ENCODE measurements at places on chromosomes 12 and 14. TPM values are rescaled to one million over a fixed set of nuclear protein-coding genes. Genes with fewer than 3 reads are reported as not detected.

Gene POTEG
- not detected for total RNA-seq

Gene TSPAN11
- 9.5 TPM for total RNA-seq

Gene MYF6
- total RNA-seq, result not detected

Gene LYSET
- 9.1 TPM for total RNA-seq

Gene BHLHE41
- 4.3 TPM for total RNA-seq

Gene PCED1B
- 2.4 TPM for total RNA-seq

Gene C12orf54
- 1.2 TPM for total RNA-seq

Gene HPD
- total RNA-seq, result not detected

GRCh38 chr14:79098324-79098723, 928.2 kb downstream of the NRXN3 start:
- DNase-seq, result no peak

DNA sequence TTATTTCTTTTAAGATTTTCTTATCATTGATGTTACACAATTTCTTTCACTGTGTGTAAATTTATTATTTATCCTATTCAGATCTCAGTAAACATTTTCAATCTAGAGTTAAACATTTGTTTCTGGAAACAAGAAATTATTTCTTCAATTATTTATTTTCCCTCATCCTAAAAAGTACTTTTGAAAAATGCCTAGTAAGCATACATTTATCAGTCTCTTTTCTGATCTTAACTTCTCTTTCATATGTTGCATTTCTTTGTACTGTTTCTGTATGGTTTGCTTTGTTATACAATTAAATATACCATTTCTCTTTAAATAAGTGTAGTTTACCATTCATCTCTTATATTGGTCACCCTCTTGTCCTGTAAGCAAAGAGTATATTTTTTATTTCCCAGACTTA, 263.2 kb downstream of the C12orf50 start:
- DNase-seq, result no peak

GRCh38 chr14:39768589-39768988, 336.4 kb upstream of the FBXO33 start:
- no peak for DNase-seq

DNA sequence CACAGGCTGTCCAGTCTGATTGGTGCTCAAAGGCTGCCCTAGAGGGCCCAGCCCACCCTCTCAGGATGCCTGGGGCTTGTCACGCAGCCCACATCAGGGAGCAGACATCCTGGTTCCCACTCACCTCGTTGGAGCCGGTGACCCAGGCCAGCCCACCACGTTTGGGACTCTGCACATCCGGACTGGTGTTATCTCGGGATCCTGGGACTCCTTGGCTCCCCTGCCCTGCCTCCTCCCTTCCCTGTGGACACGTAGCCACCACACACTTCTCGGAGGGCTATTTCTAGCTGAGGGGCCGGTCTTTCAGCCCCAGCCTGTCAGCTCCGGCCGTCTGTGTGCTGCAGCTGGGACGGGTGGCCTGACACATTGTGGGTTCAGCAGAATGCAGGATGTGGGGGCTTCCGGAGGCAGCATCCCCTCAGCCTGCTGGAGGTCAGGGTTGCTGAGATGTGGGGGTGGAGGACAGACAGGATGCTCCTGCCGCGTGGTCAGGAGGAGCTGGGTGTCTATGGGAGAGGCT, 12.8 kb upstream of the FGF23 start:
- no peak for DNase-seq

- DNase-seq, result no peak
Measured at GRCh38 chr12:127278351-127278750, 988.6 kb upstream of the TMEM132C start.

- DNase-seq, result peak; percentile 90
Measured at GRCh38 chr12:106417926-106418910, 60.7 kb downstream of the POLR3B start.

DNA sequence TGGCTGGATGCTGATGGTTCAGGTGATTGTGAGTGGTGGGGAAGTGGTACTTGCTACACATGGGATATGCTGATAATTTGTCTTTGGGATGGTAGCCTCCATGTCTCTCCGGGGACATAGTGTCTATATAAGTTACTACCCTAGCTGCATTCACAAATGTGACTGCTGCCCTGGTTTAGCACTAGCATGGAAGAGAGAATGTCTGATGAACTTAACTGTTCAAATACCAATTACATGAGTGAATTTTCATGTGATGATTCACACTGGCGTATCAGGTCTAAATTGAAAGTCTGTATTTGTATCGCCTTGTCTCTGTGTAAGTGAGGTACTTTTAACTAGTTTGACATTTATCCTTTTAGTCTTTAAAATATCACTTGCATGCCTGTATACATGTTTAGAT, 34.4 kb downstream of the ATF7IP start:
- peak; percentile 82 for DNase-seq

GRCh38 chr12:4933411-4933810, 23.7 kb downstream of the KCNA1 start:
- no peak for DNase-seq

DNA sequence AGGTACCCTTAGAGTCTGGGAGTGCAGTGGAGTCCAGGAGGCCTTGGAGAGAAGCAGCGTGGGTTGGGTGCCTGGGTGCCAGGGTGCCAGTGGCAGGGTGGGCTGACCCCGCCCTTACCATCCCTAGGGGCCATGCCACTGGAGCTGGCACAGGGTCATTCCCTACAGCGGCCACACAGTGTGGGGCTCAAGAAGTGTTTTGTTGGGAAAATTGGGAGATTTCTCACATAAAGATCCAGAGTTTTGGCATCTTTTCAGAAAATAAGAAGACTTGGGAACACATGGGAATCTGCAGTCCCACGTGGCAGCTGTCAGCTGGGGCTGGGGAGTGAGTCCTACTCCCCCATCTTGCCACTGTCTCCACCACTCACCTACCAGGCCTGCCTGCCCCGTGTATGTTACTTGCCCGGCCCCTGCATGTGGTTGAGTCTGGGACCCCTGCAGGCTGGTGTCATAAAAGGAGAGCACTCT, 4.2 kb downstream of the VASH1 start:
- no peak for DNase-seq

GRCh38 chr12:122030424-122031035, 8.8 kb downstream of the BCL7A start:
- no peak for DNase-seq

DNA sequence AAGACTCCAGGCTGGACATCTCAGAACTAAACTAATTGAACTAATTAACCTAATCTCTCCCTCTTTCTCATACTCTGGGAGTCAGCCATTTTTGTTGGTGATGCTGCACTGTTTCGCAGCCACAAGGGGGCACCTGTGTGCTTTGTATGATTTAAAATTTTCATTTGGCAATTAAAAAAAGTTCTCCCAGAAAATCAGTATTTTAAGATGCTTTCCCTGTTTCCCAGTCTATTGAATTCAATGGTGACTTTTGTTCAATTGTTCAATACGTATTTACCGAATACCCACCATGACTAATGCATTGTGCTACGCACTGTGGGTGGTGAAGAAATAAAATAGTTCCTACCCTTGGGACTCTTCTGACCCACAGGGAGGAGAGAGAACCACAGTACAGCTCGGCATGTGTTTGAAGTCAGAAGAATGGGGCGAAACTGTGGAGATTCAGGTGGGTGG, 63.7 kb downstream of the ZNF664 start:
- peak; percentile 32 for DNase-seq

DNA sequence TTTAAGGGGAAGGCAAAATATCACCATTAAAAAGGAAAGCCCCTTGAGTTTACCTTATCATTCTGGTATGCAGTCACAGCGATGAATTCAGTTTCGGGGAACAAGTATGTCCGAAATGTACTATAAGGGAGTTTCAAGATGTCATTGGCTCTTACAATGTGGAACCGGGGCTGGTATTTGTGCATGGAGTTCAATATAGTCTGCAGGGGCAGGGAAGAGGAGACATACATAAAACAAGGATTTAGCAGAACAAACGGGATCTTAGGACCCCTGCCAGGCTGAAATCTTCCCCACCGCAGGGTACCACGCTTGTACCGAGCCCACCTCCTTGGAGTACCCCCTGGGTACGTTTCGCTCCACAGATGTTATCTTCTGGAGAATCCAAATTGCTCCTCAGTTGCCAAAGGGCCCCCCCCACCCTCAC, 4.5 kb downstream of the TBX3 start:
- DNase-seq, result no peak

GRCh38 chr12:84874125-84874824, 38.3 kb downstream of the SLC6A15 start:
- peak; percentile 21 for DNase-seq
